ENCODE measurements at places on chromosomes 1 and 21.

DNA sequence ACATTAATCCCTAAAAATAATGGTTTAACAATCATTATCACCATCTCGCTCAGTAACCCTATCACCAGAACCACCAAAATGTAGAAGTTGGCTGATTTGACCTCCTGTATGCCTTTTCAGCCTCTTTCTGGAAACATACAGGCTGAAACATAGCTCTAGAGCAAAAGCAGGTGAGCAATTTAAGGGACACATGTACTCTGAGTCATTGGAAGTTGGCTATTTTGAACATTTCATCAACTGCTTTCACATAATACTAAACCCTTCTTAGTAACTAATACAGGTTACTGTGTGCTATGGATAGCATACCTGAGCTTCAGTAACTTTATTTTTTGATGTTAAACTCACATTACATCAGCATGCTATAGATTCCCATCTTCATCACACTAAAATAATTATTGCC lies 19.8 kb upstream of the DDAH1 start:
- no peaks in the 10 kb centered on the region for H3K27me3 ChIP-seq
- no peak overlapping the region for H3K27ac ChIP-seq
- no peaks in the 10 kb centered on the region for H3K36me3 ChIP-seq
- H3K4me1 ChIP-seq = no peaks in the 10 kb centered on the region
- no peak overlapping the region for H3K4me3 ChIP-seq

GRCh38 chr21:26513212-26513611 lies 59.9 kb downstream of the CYYR1 start:
- H3K36me3 ChIP-seq = no peaks in the 10 kb centered on the region
- no peaks in the 10 kb centered on the region for H3K4me1 ChIP-seq
- no peak overlapping the region for H3K4me3 ChIP-seq

DNA sequence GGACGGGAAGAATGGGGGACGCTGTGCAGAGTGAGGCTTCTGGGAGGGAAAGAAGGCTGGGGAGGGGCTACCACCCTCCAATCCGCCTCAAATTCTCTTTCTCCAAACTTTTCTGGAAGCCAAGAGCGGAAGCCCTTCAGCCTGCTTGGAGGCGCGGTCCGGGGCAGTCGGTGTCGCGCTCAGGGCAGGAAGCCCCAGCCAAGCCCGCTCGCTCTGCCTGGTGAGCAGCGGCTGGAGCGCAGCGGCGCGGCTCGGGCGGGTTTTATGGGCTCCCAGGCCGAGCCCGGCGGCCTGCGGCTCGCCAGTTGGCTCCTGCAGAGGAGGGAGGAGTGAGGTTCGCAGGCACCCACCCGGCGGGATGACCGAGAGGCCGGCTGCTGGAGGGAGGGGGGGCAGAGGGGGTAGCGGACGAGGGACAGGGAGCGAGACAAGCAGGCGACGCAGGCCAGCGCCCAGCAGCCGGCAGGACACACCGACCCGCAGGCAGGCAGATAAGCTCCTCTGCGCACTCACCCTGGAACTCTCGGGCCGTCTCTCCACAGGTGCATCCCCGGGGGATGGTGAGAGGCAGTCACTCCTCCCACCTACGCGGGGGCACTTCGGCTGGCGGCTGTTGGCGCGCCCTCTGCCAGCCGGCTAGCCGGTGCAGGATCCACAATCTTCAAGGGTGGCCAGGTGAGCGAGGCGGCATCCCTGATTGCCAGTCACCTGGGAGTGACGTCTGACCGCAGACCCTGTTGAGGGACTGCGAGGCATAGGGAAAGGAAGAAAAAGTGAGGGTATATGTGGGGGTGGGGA lies at the start of gene AVPR1B:
Gene AVPR1B, minus strand, starts transcription at position 238 of the 798 bp plus-strand sequence. CDS start 498 bp downstream, outside the sequence.
- peak within 1 kb of the TSS; percentile 30 for H3K4me3 ChIP-seq
- H3K36me3 ChIP-seq = no peaks in the 10 kb centered on the region
- H3K4me1 ChIP-seq = peaks cover 6% of the 10 kb centered on the region

DNA sequence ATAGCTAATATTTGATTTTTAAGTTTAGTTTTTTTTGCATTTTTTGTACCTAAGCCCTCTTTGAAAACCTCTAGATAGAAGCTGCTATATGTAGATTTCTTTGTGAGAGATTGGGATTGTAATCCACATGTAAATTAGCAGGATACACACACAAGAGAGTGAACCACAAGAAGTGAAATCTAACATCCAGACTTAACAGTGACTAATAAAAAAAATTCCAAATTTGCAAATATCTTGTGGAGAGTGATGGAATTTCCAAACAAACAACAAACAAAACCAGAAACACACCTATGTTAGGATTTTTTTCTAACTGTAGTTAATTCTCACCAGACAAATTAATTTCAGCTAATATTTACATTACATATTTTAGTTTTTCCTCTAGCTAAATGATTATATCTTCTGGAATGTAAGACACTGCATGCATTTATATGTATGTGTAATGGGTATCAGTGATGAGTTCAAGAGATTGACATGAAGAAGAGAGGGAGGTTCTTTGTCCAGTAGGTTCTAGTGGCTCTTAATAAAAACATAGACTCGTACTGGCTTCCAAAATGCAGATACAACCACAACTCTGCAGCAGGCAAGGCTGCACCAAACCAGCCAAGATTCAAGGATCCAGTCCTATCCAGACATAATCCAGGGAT lies 12.8 kb downstream of the CLDN17 start:
- no peak overlapping the region for H3K4me3 ChIP-seq
- no peaks in the 10 kb centered on the region for H3K27me3 ChIP-seq
- H3K36me3 ChIP-seq = no peaks in the 10 kb centered on the region
- H3K4me1 ChIP-seq = no peaks in the 10 kb centered on the region
- no peak overlapping the region for H3K27ac ChIP-seq
- no peak for DNase-seq

- H3K27me3 ChIP-seq = no peaks in the 10 kb centered on the region
- DNase-seq = no peak
- H3K27ac ChIP-seq = no peak overlapping the region
- H3K4me1 ChIP-seq = peaks cover 20% of the 10 kb centered on the region
- H3K4me3 ChIP-seq = no peak overlapping the region
These were observed 57.9 kb downstream of the DMRTB1 start for GRCh38 chr1:53517109-53517508.

DNA sequence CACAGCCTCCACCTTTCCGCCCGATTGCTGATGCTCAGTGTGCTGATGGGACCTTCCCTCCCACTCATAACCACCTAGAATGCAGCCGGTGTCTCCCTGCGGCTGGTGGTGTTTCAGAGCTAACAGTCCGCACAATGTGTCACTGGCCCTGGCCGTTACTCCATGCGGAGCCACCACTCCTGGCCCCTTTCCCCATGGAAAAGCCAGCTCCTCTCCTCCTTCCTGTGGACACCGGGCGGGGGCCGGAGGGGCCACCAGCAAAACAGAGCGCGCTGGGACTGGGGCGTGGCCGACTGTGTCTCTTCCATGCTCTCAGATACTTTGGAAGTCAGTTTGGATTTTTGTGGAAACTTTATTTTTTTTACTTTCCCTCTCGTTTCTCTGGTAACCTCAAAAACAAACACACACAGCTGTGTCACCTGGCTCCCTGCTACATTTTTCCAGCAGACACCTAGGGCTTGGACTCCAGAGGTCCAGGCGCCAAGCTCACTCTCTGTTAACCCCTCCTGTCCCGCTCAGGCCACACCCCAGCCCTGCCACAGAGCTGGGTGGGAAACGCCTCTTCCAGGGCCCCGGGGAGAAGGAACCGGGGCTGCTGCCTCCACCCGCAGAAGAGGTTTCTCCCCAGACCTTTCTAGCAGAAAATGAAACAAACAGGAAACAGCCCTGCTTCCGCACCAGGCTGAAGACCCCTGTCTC lies 32.5 kb upstream of the COL6A2 start:
- no peak overlapping the region for H3K4me3 ChIP-seq
- no peaks in the 10 kb centered on the region for H3K4me1 ChIP-seq
- no peaks in the 10 kb centered on the region for H3K36me3 ChIP-seq
- peak overlapping the region; percentile 86 for H3K27ac ChIP-seq
- no peak for DNase-seq

DNA sequence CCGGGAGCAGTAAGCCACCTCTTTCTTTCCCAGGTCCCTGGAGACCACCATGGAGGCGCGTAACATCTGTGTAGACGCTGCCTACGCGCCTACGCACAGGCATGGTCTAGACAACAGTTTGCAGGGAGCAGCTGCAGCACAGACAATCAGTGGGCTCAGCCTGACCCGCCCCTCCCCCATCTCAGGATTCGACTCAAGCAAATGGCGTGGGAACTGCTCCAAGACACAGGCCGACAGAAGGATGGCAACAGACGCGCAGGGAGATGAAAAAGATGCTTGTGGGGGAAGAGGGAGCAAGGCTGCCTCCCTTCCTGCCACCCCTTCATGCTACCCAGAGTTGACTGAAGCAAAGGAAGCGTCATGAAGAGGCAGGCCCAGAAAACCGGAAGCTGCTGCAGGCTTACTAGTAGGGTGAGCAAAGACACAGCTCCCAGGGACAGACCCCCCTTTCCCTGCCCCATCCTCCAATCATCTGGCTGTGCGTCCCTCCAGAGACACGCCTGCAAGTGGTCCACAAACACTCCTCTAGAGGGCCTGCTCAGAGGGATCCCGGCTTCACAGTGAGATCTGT lies 19.5 kb downstream of the STK40 start:
- peak overlapping the region; percentile 50 for H3K27ac ChIP-seq
- peaks cover 21% of the 10 kb centered on the region for H3K4me1 ChIP-seq
- no peak overlapping the region for H3K4me3 ChIP-seq
- no peaks in the 10 kb centered on the region for H3K36me3 ChIP-seq
- H3K27me3 ChIP-seq = no peaks in the 10 kb centered on the region

GRCh38 chr1:26307363-26307781 lies 936 bp upstream of the UBXN11 start:
- no peak for DNase-seq
- no peaks in the 10 kb centered on the region for H3K36me3 ChIP-seq
- peaks cover 27% of the 10 kb centered on the region for H3K4me1 ChIP-seq
- peak overlapping the region; percentile 51 for H3K27ac ChIP-seq
- H3K4me3 ChIP-seq = no peak overlapping the region

GRCh38 chr1:109863667-109864046 lies 47.0 kb upstream of the CSF1 start:
- peaks cover 25% of the 10 kb centered on the region for H3K4me1 ChIP-seq
- H3K27me3 ChIP-seq = no peaks in the 10 kb centered on the region
- no peak for DNase-seq
- H3K4me3 ChIP-seq = no peak overlapping the region
- peak overlapping the region; percentile 66 for H3K27ac ChIP-seq
- H3K36me3 ChIP-seq = no peaks in the 10 kb centered on the region

DNA sequence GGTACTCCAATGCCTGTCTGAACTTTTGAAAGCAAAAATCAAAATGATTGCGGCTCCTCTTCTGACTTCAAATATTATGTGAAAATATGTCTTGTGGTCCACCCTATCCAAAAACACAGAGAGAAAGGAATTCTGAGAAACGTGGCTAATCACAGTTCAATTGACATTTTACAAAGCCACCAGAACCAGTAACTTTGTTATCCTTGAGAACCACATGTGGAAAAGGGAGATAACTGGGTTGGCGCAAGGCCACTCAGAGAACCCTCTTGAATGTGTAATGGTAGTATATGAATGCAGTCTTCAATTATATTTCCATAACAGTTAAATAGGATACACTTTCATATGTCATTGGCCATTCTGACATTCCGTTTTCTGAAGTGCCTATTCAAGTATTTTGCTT lies 1030.0 kb upstream of the TMPRSS15 start:
- no peak for DNase-seq
- H3K4me1 ChIP-seq = no peaks in the 10 kb centered on the region
- no peaks in the 10 kb centered on the region for H3K27me3 ChIP-seq
- H3K4me3 ChIP-seq = no peak overlapping the region

DNA sequence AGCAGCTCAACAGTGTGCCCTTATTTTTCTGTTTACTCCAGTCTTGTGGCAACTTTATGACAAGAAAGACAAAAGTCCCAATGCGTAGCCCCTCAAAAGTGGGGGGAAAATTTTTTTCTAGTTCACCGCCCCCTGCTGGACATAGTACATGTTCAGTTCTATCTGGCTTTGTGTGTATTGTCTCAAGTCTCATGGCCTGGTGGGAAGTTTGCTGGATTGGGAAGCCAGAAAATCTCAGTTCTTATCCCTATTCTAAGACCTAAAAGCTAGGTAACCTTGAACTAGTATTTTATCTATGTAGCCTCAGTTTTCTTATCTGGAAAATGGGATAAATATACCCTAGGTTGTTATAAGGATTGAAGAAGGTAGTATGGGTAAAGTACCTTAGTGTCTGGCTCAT lies 55.8 kb upstream of the LDLRAP1 start:
- no peak overlapping the region for H3K4me3 ChIP-seq
- no peak for DNase-seq
- H3K4me1 ChIP-seq = no peaks in the 10 kb centered on the region
- H3K36me3 ChIP-seq = no peaks in the 10 kb centered on the region

GRCh38 chr1:246805135-246805716 lies 81.0 kb downstream of the SCCPDH start:
- H3K4me3 ChIP-seq = no peak overlapping the region
- no peaks in the 10 kb centered on the region for H3K27me3 ChIP-seq
- H3K27ac ChIP-seq = no peak overlapping the region
- no peaks in the 10 kb centered on the region for H3K4me1 ChIP-seq
- no peaks in the 10 kb centered on the region for H3K36me3 ChIP-seq

GRCh38 chr21:25402134-25402961 lies 204.9 kb downstream of the MRPL39 start:
- no peaks in the 10 kb centered on the region for H3K27me3 ChIP-seq
- H3K4me3 ChIP-seq = no peak overlapping the region
- no peaks in the 10 kb centered on the region for H3K4me1 ChIP-seq
- no peak overlapping the region for H3K27ac ChIP-seq
- no peak for DNase-seq
- no peaks in the 10 kb centered on the region for H3K36me3 ChIP-seq

DNA sequence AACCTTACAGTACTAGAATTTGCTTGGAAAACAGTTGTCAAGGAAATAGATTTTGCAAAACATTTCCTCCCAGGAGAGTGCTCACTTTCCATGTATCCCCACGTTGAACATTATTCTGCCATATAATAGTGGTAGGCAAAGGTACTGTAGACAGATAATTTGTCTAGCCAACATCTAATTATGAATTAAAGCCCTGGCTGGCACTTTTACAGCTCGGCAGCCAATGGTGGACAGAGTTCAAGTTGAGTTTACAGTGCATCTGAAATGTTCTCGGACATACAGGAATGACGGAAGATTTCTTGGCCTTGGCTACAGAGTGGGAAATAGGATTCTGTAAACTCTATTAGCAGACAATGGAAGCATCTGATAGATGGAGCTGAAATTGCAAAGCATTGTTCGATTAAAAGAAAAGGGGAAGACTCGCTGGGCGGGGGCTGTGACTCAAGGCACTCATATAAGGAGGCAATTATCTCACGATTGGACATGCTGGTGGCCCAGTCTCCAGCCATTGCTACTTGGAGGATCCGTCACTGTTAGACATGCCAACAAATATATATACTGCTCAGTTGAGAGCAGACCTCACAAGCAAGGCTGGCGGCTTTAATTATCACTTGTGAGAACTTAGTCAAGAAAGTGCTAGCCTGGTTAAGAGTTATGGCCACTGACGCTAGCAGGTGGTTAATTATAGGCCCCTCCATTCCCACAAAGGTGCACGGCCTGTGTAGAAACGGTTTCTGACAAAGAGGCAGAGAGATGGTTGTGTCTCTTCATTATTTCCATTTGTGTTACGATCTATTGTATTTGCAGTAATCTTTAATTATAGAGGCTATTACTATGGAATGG lies 48.0 kb downstream of the MAN1C1 start:
- H3K4me1 ChIP-seq = no peaks in the 10 kb centered on the region
- no peak overlapping the region for H3K27ac ChIP-seq
- no peak for DNase-seq

- no peak for DNase-seq
- no peaks in the 10 kb centered on the region for H3K4me1 ChIP-seq
- no peaks in the 10 kb centered on the region for H3K36me3 ChIP-seq
- H3K27me3 ChIP-seq = no peaks in the 10 kb centered on the region
- H3K4me3 ChIP-seq = no peak overlapping the region
These were observed 45.7 kb downstream of the ACOT7 start for GRCh38 chr1:6347641-6348487.

GRCh38 chr1:41662061-41662764 lies 177.7 kb upstream of the EDN2 start:
- no peaks in the 10 kb centered on the region for H3K27me3 ChIP-seq
- H3K4me3 ChIP-seq = peak overlapping the region; percentile 53
- no peaks in the 10 kb centered on the region for H3K4me1 ChIP-seq
- H3K36me3 ChIP-seq = no peaks in the 10 kb centered on the region
- peak overlapping the region; percentile 82 for H3K27ac ChIP-seq
- DNase-seq = peak; percentile 42

All from tibial nerve (tissue), 4 donors.